ENCODE measurements at places on chromosomes 12 and 14.

GRCh38 chr12:67916266-67916970 lies 72.8 kb upstream of the IFNG-AS1 start:
- no peak for DNase-seq

- no peak for DNase-seq
Measured at GRCh38 chr14:70722418-70722817, 80.7 kb downstream of the TTC9 start.

GRCh38 chr14:101062601-101063000 lies 159.1 kb upstream of the RTL1 start:
- no peak for DNase-seq

DNA sequence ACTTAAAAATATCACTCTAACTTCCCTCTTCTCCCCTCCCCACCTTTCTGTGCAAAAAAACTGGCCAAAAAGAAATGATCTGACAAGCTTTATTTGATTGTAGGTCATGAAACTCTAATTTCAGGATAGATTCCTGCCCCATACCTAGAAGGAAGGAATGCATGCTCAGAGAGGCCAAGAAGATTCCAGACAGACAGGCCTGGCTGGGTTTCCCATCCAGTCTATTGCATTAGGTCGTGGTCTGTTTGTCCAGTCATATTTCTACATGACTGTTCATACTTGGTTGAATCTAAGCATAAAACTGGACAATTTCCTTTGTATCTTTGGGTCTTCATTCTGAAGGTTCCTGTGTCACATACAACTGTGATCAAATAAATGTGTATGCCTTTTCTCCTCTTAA lies 20.0 kb upstream of the SLC15A5 start:
- no peak for DNase-seq

DNA sequence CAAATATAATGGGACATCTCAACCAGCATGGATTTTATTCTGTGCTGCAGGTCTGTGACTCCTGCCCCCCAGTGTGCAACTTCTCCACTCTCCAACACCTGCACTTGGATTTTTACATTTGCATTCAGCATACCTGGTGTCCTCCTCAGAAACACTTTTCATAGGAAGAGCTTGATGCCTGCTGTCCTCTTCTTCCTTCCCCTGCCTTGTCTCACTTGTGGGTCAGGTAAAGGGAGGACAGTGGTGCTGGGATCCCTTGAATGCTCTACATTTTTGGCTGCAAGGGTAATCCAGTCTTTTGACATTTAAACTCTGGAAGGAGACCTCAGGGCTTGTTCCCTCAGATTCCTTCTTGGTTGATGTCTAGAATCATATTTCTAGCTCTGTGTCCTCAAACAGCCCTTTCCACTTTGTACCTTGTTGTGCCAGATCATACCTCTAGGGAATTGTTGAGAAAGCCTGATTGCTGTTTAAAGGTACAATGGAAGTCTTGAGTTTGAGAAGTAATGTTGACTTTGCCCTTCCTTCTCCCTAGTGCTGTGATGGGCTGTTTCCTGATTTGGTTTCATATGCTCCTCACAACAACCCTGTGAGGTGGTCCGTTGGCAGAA lies 12.6 kb downstream of the UBE3B start:
- no peak for DNase-seq

- no peak for DNase-seq
Measured at GRCh38 chr14:56812364-56813141, 2.3 kb upstream of the OTX2 start.

DNA sequence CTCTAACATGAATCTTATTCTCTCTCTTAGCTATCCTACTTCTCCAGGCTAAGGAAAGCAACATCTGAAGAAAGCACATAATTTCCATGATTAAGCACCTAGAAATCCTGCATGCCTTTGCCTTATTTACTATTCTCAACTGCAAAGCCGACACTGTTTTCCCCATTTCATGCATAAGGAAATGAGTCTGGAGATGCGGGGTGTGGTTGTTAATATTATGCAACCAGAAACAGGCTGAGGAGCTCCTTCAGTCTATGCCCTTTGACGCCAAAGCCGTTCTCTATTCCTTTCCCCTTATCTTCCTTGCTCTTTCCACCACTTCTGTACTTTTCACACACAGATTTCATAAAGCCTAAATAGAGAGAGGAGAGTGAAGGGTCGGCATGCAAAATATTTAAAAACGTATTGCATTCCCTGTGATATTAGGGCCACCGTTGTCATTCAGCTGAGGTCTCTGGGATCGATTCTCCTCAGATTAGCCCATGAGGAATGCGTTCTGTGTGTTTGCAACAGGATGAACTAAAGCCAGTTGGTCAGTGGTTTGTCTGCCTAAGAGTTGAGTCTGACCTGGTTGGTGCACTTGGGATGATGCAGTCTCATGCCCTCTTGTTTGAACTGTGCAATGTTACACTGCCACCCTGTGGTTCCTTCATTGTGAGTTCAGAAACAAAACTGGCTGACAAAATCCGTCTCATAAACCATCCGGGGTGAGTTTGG lies 53.1 kb upstream of the PLEKHG7 start:
- DNase-seq: peak; percentile 24

- no peak for DNase-seq
Measured at GRCh38 chr14:91361233-91361811, 56.3 kb downstream of the CCDC88C start.

DNA sequence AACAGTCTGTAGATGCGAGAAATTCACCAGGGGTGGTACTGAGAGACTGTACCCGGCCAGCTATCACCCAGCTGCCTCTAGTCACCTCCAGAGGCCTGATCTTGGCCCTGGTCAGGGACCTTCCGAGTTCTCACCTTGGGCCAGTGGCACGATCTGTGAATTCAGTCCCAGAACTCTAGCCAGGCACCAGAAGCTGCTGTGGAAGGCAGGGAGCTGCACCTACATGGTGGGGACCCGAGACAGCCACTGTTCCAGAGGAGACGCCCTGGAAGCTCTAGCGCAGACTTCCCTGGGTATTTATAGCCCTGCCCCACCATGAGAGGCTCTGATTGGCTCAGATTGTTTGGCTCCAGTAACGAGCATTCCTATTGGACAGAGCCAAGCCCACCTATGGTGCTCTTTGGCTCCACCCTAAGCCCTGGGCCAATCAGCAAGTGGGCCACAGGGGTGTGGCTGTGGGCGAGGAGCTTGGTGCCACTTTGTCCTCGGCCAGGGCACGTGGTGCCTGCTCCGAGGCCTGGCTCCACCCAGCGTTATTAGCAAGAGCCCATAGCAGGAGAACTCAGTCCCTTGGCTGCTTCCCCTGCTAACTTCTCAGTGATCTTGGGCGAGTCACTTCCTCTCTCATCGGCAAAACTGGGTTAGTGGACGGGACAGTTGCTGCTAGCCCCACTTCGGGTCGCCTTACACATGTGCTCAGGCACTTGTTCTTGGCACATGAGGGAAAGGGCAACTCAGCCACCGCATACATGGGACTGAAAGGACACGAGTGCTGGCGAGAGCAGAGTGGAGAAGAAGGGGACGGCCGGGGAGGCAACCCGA lies 89.0 kb upstream of the BCL11B start:
- no peak for DNase-seq

DNA sequence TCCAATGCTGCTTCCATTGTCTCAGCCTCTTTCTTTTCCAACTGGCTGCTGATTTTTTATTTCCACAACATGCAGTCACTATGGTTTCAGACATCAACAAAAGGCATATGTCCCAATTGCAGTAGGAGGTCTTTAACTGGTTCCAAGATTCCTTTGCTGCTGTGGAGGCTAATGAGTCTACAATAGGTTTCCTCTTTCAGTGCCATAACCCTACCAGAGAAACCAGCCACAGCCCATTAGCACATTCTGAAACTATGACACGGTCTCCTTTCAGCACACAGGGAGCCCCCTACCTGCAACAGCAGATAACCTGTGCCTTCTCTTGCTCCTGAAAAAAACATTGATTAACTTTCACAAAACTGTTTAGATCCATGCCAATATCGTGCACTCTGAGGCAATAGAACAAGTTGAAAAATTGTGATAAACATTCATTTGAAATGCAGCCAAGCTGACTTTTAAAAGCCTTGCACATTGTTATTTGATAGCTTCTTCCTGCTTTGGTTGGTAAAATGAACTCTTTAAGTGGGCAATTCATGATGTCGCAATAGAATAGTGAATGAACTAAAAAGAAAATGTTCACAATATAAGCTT lies 32.4 kb downstream of the PLEKHG7 start:
- DNase-seq: no peak

Data from stimulated activated naive CD4-positive, alpha-beta T cell treated with Interleukin-2 at 50 U/mL for 16 hours (primary cell).